ENCODE measurements at places on chromosomes 12 and 14.

- DNase-seq, result peak; percentile 68
These were observed 105.2 kb downstream of the MED13L start for GRCh38 chr12:116172224-116172849.

- DNase-seq, result peak; percentile 68
These were observed 501 bp downstream of the RIMKLB start for GRCh38 chr12:8698132-8698851.

GRCh38 chr12:19066475-19067001 is 63.0 kb upstream of the PLEKHA5 start:
- DNase-seq, result no peak

- DNase-seq, result no peak
These were observed 7.7 kb downstream of the SMIM41 start for GRCh38 chr12:52086944-52087835.

- no peak for DNase-seq
These were observed 16.7 kb downstream of the HRK start for GRCh38 chr12:116864371-116865160.

GRCh38 chr14:100325231-100325632 is 2.1 kb downstream of the SLC25A47 start:
- DNase-seq, result no peak

GRCh38 chr12:65949971-65950370 is 125.7 kb downstream of the HMGA2 start:
- DNase-seq, result no peak

DNA sequence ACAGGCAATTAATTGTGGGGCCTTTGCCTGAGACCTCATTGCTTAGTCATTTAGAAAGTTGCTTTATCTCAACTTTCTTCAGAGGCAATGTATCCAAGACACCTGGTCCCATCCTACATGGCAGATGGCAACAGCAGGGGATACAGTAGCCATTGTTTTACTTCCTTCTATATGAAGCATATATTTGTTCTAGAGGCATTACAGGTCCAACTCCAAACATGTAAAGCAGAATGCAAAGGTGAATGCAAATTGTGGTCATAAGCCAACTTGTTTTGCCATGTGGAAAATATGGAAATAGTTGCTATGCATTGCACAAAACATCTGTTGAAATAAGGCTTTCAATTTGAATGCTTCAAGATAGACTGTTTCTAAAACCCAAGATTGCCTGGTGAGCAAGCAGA is 109.8 kb upstream of the BCAT1 start:
- no peak for DNase-seq

Measured in stimulated activated CD4-positive, alpha-beta T cell treated with anti-CD3 and anti-CD28 coated beads, Interleukin-15, amount 100 ng/mL, for 24 hours (primary cell).